ENCODE measurements at places on chromosomes 5 and 9. TPM values are rescaled to one million over a fixed set of nuclear protein-coding genes. Genes with fewer than 3 reads are reported as not detected.

DNA sequence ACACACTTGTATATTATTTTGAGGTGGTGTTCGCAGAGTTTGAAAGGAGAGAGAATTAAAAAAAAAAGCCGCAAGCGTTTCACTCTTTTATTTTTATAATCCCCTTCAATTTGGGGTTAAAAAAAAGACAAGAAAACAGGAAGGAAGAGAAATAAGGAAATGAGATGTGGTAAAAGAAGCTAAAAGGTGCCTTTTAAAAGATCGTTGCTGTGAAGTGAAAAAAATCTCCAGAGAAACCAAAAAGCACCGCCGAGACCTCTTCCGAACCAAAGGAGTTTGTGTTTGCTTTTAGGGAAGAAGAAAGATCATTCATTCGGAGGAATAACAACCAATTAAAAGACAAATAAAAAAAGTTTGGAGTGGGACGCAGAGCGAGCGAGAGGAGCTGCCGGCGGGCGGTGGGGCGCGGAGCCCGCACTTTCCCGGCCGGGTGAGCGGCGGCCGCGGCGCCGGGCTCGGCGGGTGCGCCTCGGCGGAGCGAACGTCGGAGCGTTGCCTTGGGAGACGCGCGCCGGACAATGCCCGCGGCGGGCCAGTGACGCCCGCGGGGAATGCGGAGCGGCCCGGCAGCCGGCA lies 355 bp downstream of the TLE4 start:
- peaks cover 46% of the 10 kb centered on the region for H3K4me1 ChIP-seq
- peak overlapping the region; percentile 99 for H3K27ac ChIP-seq
- no peaks in the 10 kb centered on the region for H3K36me3 ChIP-seq

- no peaks in the 10 kb centered on the region for H3K4me1 ChIP-seq
- no peak overlapping the region for H3K4me3 ChIP-seq
- no peak overlapping the region for H3K27ac ChIP-seq
- no peaks in the 10 kb centered on the region for H3K27me3 ChIP-seq
- no peaks in the 10 kb centered on the region for H3K36me3 ChIP-seq
These were observed 90.6 kb downstream of the PSD2 start for GRCh38 chr5:139886213-139886612.

GRCh38 chr9:92696619-92697018 lies 26.7 kb upstream of the IPPK start:
- no peaks in the 10 kb centered on the region for H3K27me3 ChIP-seq
- H3K27ac ChIP-seq: no peak overlapping the region
- H3K4me1 ChIP-seq: no peaks in the 10 kb centered on the region
- DNase-seq: no peak
- no peak overlapping the region for H3K4me3 ChIP-seq

GRCh38 chr5:15354021-15354420 lies 146.0 kb upstream of the FBXL7 start:
- no peaks in the 10 kb centered on the region for H3K36me3 ChIP-seq
- no peaks in the 10 kb centered on the region for H3K4me1 ChIP-seq
- no peaks in the 10 kb centered on the region for H3K27me3 ChIP-seq

DNA sequence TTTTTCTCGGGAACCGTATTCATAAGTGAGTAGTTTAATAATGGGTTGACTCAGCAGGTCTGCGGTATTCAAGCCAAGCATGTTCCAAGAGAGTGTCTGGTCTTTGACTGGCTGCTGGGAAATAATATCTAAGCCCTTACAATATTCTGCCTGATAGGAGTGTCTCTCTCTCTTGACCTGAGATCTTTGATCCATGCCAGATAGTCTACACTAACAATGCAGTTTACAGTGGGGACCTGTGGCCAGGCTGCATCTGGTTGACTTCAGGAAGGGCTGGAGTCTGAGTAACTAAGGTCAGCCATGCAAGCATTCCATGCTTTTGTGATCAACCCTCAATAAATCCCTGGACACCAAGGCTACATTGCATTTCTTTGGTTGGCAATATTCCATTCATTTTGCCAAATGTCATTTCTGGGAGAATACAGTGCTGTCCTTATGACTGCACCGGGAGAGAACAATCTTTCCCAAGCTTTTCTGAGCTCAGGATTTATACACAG lies 195.5 kb downstream of the SEMA5A start:
- no peaks in the 10 kb centered on the region for H3K36me3 ChIP-seq
- no peaks in the 10 kb centered on the region for H3K4me1 ChIP-seq
- no peak overlapping the region for H3K4me3 ChIP-seq
- no peaks in the 10 kb centered on the region for H3K27me3 ChIP-seq
- DNase-seq: no peak

DNA sequence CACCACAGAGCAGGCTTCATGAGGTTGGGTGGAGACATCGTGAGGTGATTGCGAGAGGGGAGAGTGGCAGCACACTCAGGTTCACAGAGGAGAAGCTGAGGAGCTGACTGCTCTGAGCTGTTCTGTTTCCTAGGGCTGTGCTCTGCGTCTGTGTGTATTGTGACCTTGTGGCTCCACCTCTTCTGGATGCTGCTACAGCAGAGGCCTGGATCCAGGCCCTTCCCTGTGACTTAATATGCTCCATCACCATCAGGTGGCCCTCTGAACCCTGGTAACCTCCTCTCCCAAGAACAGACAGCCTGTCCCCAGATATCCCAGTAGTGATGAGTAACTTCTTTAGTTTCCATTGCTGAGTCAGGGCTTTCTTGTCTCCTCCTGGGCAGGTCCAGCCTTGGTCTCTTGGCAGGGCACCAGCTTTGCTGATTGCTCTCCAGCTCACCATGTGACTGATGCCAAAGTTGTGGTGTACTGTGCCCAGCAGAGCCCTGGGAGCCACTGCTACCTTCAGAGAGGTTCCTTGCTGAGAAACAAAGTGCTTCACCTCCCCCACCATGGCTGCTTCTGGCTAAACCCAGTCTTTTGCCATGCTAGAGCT lies 212.8 kb upstream of the CHD1 start:
- no peak overlapping the region for H3K27ac ChIP-seq
- H3K4me1 ChIP-seq: no peaks in the 10 kb centered on the region
- no peaks in the 10 kb centered on the region for H3K36me3 ChIP-seq
- H3K27me3 ChIP-seq: no peaks in the 10 kb centered on the region

GRCh38 chr9:81530846-81531245 lies 158.5 kb downstream of the TLE1 start:
- no peak overlapping the region for H3K4me3 ChIP-seq
- no peaks in the 10 kb centered on the region for H3K27me3 ChIP-seq
- no peaks in the 10 kb centered on the region for H3K36me3 ChIP-seq
- no peak for DNase-seq

- H3K4me3 ChIP-seq: peak overlapping the region; percentile 55
- DNase-seq: no peak
- peaks cover 14% of the 10 kb centered on the region for H3K4me1 ChIP-seq
- peaks cover 46% of the 10 kb centered on the region for H3K27me3 ChIP-seq
- H3K36me3 ChIP-seq: no peaks in the 10 kb centered on the region
- H3K27ac ChIP-seq: no peak overlapping the region
These were observed 2.0 kb downstream of the BASP1 start for GRCh38 chr5:17219469-17219868.

- no peak overlapping the region for H3K27ac ChIP-seq
- no peaks in the 10 kb centered on the region for H3K27me3 ChIP-seq
- DNase-seq: no peak
- H3K36me3 ChIP-seq: no peaks in the 10 kb centered on the region
- no peak overlapping the region for H3K4me3 ChIP-seq
These were observed 572.4 kb downstream of the NR2F1-AS1 start for GRCh38 chr5:93008502-93009207.

DNA sequence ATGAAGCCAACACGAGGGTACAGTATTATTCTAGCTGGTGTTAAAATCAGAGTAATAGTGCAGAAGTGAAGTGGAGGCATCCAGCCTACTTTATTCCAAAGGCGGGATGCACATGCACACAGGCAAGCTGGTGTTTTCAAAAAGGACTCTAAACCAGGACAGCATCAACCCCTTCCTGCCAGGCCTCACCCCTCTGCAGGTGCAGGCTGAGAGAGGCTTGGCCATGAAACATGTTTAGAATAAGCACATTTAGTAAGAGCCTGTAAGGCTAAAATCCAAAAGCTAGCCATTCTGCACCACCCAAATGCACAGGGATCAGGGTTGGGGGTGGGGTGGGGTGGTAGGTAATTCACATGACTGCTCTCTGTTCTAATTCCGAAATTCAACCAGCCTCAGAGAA lies 71.2 kb downstream of the SHC3 start:
- H3K27ac ChIP-seq: no peak overlapping the region
- no peak overlapping the region for H3K4me3 ChIP-seq
- H3K27me3 ChIP-seq: no peaks in the 10 kb centered on the region
- no peaks in the 10 kb centered on the region for H3K36me3 ChIP-seq
- DNase-seq: no peak

DNA sequence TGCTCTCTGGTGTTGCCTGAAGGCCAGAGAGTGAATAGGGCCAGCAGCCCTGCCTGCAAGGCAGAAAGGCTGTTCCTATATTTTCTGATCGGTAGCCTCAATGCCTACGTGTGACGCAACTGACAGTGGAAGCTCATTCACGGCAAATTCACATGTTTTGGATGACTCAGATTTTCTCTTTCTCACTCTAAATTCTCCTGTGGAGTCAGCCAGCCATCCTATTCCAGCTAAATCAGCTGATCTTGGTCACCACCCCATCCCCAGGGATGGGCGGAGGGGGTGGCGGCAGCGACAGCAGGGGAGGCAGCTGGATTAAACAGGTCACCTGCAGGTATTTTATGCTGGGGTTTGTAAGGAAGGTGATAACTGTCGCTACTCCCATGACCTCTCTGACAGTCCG lies 52.3 kb downstream of the ZNF510 start:
- H3K27ac ChIP-seq: no peak overlapping the region
- H3K27me3 ChIP-seq: no peaks in the 10 kb centered on the region
- H3K36me3 ChIP-seq: no peaks in the 10 kb centered on the region

DNA sequence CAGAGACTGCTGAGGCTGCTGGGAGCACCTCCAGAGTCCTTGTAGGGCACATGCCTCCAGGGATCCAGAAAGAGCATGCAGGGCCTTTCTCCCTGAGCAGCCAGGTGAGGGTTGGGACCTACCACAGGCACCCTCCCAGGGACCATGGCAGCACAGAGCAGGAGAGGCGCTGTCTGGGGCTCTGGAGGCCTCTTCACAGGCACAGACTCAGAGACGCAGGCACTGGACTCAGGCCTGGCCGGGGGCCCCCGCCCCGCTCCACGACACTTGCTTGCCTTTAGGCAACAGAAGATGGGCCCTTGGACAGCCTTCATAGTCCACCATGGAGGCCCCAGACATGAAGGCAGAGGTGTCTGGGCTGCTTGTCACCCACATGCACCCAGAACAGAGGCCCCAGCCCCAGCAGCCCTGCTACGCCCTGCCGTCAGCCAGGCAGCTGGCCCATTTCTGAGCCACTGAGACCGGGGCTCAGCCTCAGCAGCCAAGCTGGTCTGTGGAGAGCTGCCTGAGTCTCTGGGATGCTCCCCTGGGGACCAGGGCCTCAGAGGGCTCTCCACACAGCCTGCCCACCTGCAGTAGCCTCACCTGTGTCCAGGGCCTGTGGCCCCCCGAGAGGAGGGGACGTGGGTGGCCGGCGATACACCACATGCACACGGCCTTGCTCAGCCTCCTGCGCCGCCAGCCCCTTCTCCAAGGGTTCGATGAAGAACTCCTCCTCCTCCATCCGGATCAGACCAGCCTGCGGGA lies 72.8 kb downstream of the ADAMTS2 start:
- peak overlapping the region; percentile 72 for H3K27ac ChIP-seq
- peaks cover 62% of the 10 kb centered on the region for H3K4me1 ChIP-seq
- no peaks in the 10 kb centered on the region for H3K36me3 ChIP-seq
- DNase-seq: peak; percentile 67
- H3K4me3 ChIP-seq: no peak overlapping the region

GRCh38 chr9:35001285-35001677 lies 11.7 kb downstream of the DNAJB5 start:
- no peak overlapping the region for H3K4me3 ChIP-seq
- no peak for DNase-seq
- no peaks in the 10 kb centered on the region for H3K36me3 ChIP-seq
- no peaks in the 10 kb centered on the region for H3K4me1 ChIP-seq
- H3K27me3 ChIP-seq: no peaks in the 10 kb centered on the region
- H3K27ac ChIP-seq: no peak overlapping the region

- no peak overlapping the region for H3K27ac ChIP-seq
- no peaks in the 10 kb centered on the region for H3K4me1 ChIP-seq
- H3K27me3 ChIP-seq: no peaks in the 10 kb centered on the region
- no peak for DNase-seq
These were observed 123.7 kb upstream of the FBXL17 start for GRCh38 chr5:108505608-108506007.

- no peaks in the 10 kb centered on the region for H3K4me1 ChIP-seq
- no peak overlapping the region for H3K27ac ChIP-seq
- no peaks in the 10 kb centered on the region for H3K27me3 ChIP-seq
- DNase-seq: peak; percentile 19
These were observed 30.1 kb upstream of the HAND1 start for GRCh38 chr5:154508114-154508513.

DNA sequence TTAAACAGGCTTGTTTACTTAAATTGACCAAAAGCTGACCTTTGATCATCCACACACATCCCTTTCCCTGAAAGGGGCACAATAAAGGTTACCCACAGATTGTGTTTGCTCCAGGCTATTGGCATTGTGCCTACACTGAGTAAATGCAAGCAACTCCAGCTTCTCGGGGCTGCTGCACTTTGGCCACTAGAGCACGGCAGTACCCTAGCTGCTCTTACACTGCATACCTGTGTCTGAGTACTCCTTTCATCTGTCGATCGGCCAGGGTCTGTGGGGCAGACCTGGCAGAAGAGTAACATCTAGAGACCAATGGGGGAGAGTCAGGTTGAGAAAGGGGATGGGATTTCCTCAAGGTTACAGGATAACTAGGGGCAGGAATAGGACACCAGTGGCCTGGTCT lies 281.9 kb upstream of the NMUR2 start:
- H3K36me3 ChIP-seq: no peaks in the 10 kb centered on the region
- no peaks in the 10 kb centered on the region for H3K4me1 ChIP-seq
- no peak overlapping the region for H3K27ac ChIP-seq
- no peaks in the 10 kb centered on the region for H3K27me3 ChIP-seq

DNA sequence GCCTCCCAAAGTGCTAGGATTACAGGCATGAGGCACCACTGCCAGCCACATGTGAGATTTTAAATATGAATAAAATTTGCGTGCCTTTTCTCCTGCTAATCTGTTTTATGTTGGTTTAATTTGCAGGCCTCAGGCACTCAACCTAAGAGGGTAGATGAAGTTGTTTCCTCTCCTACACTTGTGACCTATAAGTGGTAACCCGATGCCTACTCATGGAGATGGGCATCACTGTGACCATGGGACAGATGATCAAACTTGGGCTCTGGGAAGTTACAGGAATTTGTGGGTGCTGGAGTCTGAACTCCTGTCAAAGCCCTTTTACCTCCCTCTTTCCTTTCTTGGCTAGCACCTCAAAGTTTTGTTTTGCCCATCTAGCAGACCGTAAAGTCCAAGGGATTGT lies 1.1 kb downstream of the SLC28A3 start:
- no peaks in the 10 kb centered on the region for H3K27me3 ChIP-seq
- no peak overlapping the region for H3K4me3 ChIP-seq
- DNase-seq: no peak
- H3K4me1 ChIP-seq: no peaks in the 10 kb centered on the region
- H3K27ac ChIP-seq: no peak overlapping the region

GRCh38 chr5:175734016-175734415 lies 76.1 kb downstream of the HRH2 start:
- H3K4me1 ChIP-seq: peaks cover 10% of the 10 kb centered on the region
- no peak overlapping the region for H3K27ac ChIP-seq
- H3K36me3 ChIP-seq: no peaks in the 10 kb centered on the region
- no peak overlapping the region for H3K4me3 ChIP-seq

Gene DMRT3
- total RNA-seq: not detected

Gene SPATA31D3
- not detected for total RNA-seq
